ENCODE measurements at places on chromosomes 4 and X.

DNA sequence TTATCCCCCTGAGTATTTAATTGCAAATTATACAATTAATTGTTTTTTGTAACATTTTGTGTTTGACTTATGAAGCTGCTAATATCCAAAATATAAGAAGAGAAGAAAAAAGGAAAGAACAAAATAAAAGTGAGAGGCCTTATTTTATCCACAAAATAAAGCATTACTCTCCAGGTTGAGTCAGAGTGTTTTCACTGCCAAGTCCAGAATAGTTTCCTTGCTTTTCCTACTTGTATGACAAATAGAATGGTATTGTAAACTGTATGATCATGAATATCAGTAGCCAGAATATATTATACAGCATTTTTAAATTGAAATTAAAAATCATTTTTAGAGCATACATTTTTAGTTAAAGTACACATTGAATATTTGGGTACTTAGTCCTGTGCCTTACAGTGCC lies 237.8 kb downstream of the NDST4 start:
- no peak for DNase-seq

- DNase-seq = no peak
Observed at GRCh38 chr4:125393825-125394224, 79.1 kb downstream of the FAT4 start.

DNA sequence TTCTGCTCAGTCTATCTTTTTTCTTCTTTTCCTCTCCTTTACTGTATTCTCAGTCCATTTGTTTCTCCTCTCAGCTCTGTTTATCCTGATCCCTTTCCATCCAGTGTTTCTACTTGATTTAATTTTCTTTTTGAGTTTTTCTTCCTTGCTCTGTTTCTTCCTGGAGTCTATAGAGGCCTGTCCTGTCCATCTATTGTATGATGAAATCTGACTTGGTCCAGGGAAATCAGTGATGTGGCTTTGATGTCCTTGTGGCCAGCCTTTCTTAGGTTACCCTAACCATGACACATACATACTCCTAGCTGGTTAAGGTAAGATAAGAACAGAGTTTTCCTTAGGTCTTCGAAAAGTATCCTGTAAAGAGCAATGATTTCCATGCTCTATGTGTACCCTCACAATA lies 89.3 kb upstream of the LNX1 start:
- DNase-seq = no peak

DNA sequence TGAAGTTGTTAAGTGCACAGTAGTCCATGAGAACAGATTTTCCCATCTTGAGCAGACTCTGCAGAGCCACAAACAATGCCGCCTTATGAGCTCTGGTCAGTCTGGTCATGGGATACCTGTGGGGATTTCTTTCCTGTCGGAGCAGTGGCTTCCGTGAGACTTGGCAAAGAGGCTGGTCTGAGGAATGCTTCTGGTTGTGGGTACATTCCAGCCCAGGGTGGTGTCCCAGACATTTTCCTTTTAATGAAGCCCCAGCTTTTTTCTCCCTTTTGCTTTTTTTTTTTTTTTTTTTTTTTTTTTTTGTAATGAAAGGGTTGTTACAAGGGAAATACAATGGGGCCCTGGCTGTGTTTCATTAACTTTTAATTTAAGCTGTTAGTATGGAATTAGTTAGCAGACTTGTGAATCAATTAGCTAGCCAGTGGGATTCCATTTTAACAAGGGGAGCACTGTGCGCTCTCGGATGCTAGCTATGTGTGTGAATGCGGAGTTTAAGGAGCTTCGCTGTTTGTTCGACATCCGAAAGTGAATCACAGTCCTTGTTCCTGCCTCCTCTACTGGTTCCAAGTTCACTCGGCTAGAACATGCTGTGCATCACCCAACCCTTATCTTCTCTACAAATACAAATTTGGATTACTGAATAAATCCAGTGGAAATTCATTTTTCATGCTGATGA lies 225.1 kb downstream of the CBR4 start:
- DNase-seq = no peak

DNA sequence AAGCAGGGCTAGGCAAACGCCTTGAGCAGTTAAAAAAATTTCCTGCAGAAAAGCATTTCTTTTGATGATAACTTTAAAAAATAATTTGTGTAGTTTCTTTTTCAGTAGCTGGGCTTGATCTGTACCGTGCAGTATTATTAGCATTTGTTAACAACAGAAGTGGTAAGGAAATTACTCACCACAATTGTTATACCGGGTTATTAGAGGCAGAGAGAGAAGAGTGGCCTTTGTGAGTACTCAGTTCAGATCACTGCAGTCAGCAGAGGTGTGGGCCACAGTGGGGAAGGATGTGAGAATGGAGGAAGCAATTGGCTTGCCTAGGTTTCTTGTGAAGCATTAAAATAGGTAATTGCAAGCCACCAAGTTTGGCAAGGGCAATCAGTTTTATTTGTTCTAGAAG lies 14.3 kb upstream of the IL21 start:
- peak; percentile 1 for DNase-seq

All from fibroblast of pulmonary artery (primary cell).